Trophoblast cell (in vitro differentiated cells and primary cell): ENCODE measurements at places on chromosomes 1 and 21.

DNA sequence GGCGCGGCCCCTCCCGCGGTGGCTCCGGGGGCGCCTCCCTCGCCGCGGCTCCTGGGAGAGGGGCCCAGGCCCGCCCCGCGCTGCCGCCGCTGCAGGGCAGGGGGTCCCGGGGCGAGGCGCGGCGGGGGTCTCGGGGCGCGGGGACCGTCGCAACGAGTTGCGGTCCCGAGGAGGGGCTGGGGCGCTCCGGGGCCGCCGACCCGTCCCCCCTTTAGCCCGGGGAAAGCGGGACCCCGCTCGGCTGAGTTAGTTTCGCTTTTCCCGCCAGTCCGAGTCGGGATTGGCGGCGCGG is 493 bp downstream of the SPSB1 start:
- no peak for DNase-seq

GRCh38 chr1:51624855-51625254 is 8.0 kb downstream of the OSBPL9 start:
- no peak for DNase-seq

DNA sequence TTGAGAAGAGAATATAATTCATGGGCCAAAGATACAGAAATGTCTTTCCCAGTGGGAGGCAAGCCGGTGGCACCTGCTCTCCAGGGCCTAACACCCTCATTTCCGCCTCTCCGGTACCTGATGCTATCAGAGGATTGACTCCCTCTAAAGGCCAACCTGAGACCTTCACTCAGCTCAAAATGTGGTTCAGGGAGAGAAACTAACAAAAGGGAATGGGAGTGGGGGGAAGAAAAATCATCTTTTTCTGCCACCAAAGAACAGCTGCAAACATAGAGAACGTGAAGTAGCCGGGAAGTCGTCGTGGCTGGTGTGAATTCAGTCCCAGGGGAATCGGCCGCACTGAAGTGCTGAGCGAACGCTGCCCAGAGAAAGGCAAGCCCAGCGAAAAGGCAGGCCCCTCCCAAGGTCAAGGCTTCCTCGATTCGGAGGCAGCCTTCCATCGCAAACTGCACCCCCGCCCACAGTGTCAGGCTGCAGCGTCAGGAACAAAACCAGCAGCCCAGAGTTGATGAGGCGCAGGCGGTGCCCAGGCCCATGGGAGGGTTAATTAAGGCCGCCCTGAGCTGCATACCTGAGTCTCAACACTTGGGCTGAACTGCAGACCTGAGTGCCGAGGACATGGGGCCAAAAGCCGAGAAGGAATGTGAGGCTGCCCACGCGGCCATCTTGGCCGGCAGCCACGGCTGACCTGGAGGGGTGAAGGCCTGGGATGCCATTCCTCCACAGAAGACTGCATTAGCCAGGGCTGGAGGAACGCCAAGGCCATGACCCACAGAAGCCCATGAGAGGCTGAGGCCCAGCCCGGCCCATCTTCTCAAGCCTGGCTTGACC is 160.2 kb downstream of the PSMG1 start:
- peak; percentile 58 for DNase-seq

DNA sequence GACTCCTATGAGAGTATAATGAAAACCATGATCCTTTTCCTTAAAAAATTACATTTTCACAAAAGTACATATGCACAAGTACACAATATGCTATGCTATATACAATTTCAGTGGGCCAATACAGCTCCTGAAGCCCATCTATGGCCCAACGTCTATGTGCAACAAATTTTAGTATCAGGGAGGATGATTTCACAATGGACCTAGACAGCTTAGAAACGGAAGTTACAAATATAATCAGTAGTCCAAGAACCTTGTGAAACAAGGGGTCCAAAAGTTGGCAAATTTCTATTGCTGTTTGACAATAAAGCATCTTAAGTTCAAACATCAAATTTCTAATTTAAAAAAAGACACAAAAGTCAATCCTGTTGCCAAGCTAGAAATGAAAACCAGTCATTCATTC is 87.0 kb downstream of the DPYD start:
- no peak for DNase-seq

- no peak for DNase-seq
Observed at GRCh38 chr1:119871881-119872280, 24.4 kb downstream of the ADAM30 start.

- no peak for DNase-seq
Observed at GRCh38 chr1:5662744-5663126, 329.5 kb downstream of the NPHP4 start.

DNA sequence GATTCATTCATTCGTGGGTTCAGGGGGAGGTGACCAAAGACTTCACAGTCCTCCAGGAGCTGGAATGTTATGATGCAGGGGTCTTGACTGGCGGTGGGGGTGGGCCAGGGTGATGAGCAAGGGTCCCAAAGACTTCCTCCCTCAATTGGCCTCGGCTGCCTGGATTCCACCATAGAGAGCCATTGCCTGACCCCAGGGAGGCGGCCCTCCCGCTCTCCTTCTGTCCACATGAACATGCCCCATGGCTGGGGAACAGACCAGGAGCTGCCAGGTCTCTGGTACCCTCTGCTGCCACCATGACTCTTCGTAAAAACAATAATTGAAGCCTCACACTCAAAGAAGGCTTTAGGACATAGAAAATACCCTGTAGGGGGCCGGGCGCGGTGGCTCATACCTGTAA is 102.5 kb upstream of the CASZ1 start:
- DNase-seq: no peak

- no peak for DNase-seq
Observed at GRCh38 chr1:244075247-244075722, 24.2 kb downstream of the ZBTB18 start.

DNA sequence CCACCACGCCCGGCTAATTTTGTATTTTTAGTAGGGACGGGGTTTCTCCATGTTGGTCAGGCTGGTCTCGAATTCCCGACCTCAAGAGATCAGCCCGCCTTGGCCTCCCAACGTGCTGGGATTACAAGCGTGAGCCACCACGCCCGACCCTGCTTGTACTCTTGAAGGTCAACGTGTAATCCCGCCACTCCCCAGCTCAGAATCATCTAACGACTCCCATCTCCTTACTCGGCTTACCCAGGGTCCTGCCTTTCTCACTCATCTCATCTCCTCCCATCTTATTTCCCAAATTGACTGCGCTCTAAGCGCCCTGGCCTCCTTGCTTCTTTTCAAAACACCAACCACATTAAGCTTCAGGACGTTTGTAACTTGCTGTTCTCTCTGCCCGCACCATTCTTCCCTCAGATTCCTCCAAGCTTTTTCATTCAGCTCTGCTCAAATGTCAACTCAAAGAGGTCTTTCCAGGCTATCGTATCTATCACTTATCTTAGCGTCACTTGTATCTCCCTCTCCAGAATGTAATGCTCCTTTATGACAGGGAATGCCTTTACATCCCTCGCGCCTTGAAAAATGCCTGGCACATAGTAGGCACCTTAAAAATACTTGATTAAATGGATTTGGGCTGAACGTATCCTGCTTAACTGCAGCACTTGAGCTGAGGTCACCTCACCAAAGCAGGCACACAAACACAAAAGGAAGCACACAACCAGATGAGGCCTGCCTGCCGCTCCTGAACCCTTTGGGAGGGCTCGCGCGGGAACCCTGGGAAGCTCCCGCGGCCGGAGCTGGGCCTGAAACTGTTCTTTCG is 1.4 kb upstream of the USP1 start:
- DNase-seq: peak; percentile 74

DNA sequence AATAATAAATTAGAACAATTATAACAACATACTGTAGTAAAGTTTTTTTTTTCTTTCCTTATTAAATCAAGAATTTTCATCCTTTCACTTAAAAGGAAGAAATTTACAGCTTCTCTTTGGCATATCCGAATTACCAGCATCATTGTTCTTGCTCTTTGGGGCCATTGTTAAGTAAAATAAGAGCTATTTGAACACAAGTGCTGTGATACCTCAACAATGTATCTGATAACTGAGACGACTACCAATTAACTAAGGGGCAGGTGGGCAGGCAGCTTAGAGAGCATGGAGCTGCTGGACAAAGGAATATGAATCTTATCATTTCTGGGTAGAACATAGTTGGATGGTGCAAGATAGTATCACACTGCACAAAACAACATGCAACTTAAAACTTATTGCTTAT is 719.9 kb upstream of the TMPRSS15 start:
- DNase-seq: no peak

GRCh38 chr1:44842862-44843655 is at the start of gene PTCH2:
Gene PTCH2 (minus strand): TSS chr1:44843253. CDS start chr1:44842932, 321 bp downstream.
- peak; percentile 23 for DNase-seq
